DMS79 treated with DMSO at 0.1 percent for 48 hours (cell line): ENCODE measurements at places on chromosomes 6 and 20.

DNA sequence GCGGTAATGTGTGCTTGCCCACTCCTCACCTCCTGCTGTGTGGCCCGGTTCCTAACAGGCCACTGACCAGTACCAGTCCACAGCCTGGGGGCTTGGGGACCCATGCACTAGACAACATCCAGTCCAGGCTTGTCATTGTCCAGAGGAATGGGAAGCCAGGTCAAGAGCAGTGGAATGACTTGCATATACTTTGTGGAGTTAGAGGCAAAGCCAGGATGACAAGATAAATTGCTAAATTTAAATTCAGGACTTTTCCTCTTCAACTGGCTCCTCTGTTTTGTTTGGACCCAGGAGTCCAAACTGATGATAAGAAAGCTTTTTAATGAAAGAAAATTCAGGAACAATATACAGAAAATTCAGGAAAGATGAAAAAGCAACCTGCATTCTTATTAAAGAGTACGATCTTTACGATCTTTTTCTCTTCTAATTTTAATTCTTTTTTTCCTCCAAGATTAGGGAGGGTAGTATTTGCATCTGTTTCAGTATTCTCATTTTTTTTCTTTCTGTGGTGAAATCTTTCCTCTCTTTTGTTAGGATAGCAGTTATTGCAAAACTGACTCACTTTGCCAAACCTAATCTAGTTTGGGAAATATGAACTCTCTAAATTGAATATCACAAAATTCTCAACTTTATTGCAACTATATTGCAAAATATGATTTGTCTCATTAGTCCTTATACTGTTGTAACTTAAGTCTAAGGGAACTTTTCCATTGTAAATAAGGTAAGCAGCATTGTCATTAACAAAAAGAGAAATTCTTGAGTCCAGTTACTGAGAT is 48.2 kb downstream of the DCBLD1 start:
- no peak for DNase-seq

DNA sequence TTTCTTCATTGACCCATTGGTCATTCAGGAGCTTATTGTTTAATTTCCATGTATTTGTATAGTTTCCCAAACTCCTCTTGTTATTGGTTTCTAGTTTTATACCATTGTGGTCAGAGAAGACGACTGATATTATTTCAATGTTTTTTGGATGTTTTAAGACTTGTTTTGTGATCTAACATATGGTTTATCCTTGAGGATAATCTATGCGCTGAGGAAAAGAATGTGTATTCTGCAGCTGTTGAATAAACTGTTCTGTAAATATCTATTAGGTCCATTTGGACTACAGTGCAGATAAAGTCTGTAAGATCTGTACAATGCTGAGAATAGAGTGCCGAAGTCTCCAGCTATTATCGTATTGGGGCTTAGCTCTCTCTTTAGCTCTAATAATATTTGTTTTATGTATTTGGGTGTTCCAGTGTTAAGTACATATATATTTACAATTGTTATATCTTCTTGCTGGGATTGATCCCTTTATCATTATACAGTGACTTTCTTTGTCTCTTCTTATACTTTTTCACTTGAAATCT is 223.3 kb upstream of the ZNF217 start:
- DNase-seq: no peak

DNA sequence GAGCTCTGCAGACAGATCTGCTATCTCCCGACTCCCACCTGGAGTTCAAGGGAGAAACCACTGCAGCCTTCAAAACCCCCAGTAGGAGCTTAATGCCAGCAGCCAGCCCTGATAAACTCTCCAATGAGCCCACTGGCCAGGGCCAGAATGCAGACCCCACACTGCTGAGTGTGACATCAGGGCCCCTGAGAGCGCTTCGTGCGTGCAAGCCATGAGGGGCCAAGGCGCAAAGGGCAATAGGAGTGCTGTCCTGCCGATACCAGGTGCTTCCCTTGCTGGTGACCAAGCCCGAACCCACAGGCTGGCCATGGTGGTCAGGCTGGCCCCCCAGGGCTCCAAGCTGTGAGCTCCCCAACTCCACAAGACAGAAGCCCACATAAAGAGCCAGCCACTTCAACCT is 33.2 kb upstream of the CST7 start:
- DNase-seq: no peak

DNA sequence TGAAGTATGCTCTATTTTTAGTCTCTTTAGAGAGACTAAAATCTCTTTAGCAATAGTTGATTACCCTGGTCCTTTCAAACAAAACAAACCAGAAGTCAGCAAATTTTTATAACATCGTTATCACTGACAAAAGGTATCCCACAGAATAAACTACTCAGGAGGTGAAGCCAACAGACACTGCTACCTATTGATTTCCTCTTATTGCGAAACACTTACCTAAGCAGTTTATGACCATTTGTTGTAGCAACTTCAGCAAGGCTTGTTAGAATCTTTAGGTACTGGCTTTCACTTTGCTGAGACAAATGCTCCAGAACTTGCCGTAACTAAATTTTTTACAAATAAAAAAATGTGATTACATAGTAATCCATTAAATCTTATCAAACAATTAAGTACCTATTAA is 64.4 kb downstream of the HACE1 start:
- DNase-seq: no peak

DNA sequence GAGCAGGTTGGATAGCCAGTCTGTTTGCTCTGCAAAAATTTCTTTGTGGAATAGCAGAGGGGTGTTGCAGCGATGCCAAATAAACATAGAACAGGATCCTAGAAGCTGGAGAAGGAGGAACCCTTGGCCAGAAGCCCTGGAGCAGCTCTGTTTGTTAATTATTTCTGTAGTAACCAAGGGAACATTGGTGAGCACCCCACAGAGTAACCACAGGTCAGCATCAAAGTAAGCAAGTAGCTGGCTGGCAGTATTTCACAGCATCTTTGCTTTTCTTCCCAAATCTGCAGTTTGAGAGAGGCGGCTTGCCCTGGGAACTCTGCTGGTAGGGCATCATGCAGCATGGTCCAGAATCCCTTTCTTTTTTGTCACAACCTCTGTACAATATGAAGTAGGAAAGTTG is 12.7 kb upstream of the APMAP start:
- peak; percentile 71 for DNase-seq

GRCh38 chr20:7231303-7231702 is 463.8 kb downstream of the BMP2 start:
- DNase-seq: no peak

- peak; percentile 71 for DNase-seq
Observed at GRCh38 chr6:15399641-15400470, 154.0 kb downstream of the JARID2 start.

DNA sequence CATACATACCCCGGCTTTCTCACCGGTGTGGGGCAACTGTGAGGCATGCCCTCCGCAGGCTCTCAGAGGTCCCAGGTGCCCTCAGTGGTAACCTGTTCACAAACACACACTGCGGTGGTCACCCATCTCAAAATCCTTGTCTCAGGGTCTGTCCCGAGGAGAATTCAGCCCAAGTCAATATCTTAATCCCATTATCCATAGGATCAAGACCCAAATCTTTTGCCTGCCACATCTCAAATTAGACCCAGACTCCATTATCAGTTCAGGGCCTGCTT is 140.8 kb downstream of the CDC5L start:
- DNase-seq: no peak

- DNase-seq: no peak
Observed at GRCh38 chr6:114267897-114268296, 74.9 kb downstream of the HS3ST5 start.

GRCh38 chr6:108966855-108967755 is 118.9 kb downstream of the ARMC2 start:
- DNase-seq: no peak

DNA sequence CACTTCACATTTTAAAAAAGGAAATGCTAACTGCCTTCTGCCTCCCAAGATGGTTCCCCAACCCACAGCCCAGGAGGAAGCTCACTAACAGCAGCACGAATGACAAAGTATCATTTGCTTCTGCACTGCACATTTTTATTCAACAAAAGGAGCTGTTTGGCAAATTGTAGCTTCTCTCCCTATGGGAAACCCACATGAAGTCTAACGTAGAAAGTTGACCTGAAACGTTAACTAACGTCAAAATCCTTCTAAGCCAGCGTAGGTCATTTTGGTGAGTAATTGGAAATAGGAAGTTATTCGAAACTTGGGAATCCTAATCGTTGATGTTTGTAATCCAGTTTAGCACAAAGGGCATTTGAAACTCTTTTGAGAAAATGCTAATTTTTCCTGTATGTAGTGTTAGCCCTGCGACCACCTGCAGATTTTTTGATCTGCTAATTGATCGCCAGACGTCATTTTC is 2.9 kb downstream of the SALL4 start:
- DNase-seq: no peak

DNA sequence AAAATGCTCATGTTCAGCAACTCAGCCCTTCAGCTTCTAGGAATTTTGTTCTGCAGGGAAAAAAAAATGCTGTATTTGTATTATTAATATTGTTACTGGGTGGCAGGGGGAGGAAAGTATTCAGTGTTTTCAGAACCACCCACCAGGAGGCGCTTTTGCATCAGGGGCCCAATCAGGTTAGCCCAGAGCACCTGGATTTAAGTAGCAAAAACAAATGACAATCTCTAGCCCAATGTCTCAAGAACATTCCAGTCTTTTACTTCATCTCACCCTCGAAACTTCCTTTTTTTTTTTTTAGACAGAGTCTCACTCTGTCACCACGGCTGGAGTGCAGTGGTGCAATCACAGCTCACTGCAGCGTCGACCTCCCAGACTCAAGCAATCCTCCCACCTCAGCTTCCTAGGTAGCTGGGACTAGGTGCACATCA is 635 bp upstream of the C20orf203 start:
- DNase-seq: peak; percentile 53

- no peak for DNase-seq
Observed at GRCh38 chr6:107959392-107959791, 1.4 kb upstream of the SEC63 start.

- DNase-seq: peak; percentile 77
Observed at GRCh38 chr20:25865715-25866656, 169.3 kb upstream of the ZNF337 start.

DNA sequence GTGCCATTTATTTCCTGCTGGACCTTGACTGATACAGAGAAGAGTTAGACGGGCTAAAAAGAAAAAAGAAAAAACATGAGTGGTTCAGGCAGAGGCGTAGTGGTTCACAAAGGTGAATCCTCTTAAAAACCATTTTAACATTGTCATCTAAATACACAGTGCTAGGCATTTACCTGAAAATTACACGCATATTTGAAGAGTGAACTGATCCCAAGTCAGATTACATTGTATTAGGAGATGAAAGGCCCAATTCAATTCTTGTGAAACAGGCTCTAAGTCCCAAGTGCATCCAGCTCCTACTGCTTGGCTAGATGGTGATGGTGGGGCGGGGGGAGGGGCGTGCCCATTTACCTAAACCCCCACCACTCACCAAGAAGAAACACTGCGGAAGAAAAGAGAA is 46.7 kb upstream of the ATXN1 start:
- DNase-seq: no peak

- no peak for DNase-seq
Observed at GRCh38 chr6:14361297-14361696, 243.7 kb downstream of the CD83 start.

DNA sequence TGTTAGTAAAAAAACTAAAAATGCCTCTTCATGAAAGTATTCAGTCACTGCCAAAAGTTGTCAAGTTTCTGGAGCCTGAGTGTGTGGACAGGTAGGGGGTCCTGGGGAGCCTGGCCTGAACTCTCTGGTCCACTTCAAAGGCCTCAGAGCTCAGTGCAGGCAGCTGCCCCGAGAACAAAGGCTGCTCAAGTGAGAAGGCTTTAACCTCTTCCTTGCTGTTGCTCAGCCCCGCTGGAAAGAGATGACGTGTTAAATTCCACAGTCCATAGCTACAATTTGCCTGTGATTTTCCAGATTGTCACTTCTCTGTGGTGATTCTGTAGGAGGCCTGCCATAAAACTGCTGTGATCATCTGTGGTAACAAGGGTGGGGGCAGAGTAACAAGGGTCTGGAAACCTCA is 96.9 kb downstream of the FAM120B start:
- no peak for DNase-seq

GRCh38 chr6:91486200-91486599 is 899.3 kb upstream of the MAP3K7 start:
- no peak for DNase-seq

DNA sequence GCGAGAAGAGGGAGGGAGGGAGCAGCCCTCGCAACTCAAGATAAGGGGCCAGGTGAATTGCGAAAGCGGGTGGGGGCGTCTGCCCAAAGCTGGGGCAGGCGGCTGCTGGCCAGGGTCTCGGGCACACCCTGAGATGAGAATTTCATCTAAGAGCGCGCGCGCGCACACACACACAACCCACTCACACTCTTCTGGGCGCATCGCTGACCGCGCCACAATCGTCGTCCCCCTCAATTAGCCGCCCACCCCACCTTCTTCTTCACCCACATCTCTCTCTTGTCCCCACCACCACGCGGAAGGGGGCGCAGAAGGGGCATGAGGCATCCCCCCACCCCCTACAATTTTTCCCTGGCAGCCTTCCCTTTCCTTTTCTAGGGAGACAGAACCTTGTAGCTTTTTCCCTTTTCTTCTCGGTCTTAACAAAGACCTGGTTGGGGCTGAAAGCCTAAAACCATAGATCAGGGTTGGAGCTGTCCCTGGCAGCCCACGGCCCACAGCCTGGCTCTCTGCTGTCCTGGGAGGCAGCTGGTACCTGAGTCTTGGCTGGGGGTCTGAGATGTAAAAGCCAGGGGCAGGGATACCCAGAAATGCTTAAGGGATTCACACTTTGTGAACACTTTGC is 737 bp upstream of the PTPRT start:
- no peak for DNase-seq

DNA sequence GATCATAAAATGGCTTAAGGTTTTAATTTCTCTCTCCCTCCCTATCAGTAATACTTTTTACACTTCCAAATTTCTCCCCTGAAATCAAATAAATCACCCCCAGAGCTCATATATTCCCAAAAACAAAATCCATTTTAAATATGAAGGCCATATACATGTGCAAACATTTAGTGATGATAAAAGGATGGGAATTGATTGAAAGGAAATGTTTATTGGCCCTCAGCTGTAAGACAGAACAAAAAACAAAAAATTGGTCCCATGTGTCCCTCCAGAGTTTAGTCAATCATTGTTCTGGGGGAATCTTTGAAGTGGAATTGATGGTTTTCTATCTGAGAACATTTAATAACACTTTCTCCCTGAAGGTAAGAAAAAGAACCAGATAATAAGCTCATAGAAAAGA is 91.7 kb downstream of the COL12A1 start:
- DNase-seq: no peak

DNA sequence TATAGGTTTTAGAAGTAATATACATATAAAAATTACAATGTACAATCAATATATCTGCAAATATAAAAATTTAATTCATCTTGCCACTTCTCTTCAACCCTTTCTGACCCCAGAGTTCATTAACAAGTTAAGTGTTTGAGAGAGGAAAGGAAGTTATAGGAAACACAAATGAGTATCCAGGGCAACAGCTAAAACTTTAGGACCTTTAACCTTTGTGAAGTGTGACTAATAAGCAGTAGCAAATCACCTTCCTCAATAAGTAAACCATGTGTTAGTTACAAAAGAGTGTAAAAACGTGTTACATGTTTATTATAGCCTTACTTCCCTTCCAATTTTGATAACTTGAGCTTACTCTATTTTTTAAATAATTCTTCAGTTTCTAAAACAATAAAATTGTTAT is 73.4 kb upstream of the SIM1 start:
- DNase-seq: no peak

GRCh38 chr6:96724641-96725040 is 112.6 kb downstream of the GPR63 start:
- DNase-seq: no peak
